ENCODE measurements at places on chromosomes 5 and 9. TPM values are rescaled to one million over a fixed set of nuclear protein-coding genes. Genes with fewer than 3 reads are reported as not detected.

DNA sequence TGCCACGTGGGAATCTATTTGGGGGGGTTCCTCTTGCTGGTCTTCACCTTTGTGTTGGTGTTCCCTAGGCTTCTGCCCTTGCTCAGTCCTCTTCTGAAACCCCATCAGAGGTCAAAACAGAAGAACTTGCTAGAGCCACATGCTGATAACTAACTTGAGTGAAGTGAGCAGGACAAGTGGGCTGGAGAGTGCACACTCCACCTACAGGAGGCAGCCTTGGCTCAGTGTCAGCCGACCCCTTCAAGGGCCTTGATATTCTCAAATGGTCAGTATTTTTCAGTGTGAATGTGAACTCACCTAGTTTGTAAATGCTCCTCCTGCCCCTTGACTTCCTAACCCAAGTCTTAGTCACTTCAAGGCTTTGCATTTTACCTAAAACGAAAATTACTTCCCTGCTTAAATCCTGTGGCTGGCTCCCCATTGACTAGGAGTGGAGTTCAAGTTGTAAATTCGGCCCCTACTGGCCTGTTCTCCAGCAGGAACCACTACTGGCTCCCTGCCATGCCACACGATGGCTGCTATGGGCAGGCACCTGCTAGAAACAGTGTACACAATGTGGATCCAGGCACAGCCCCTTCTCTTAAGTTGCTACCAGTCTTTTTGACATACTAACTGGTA, 3.6 kb upstream of the SLC1A3 start:
- no peaks in the 10 kb centered on the region for H3K36me3 ChIP-seq
- H3K4me1 ChIP-seq: peaks cover 15% of the 10 kb centered on the region
- H3K27me3 ChIP-seq: peaks cover 38% of the 10 kb centered on the region
- H3K27ac ChIP-seq: no peak overlapping the region
- DNase-seq: no peak

- H3K36me3 ChIP-seq: no peaks in the 10 kb centered on the region
- H3K4me1 ChIP-seq: no peaks in the 10 kb centered on the region
- H3K27ac ChIP-seq: no peak overlapping the region
- H3K4me3 ChIP-seq: no peak overlapping the region
- no peaks in the 10 kb centered on the region for H3K27me3 ChIP-seq
These were observed 283.2 kb downstream of the TAF11L14 start for GRCh38 chr5:17917465-17917864.

- H3K27ac ChIP-seq: no peak overlapping the region
- H3K27me3 ChIP-seq: no peaks in the 10 kb centered on the region
- no peak overlapping the region for H3K4me3 ChIP-seq
- no peaks in the 10 kb centered on the region for H3K36me3 ChIP-seq
- no peaks in the 10 kb centered on the region for H3K4me1 ChIP-seq
These were observed 130.9 kb upstream of the SLC30A5 start for GRCh38 chr5:68962757-68963484.

The NR6A1 gene
- total RNA-seq: 0.06 TPM

DNA sequence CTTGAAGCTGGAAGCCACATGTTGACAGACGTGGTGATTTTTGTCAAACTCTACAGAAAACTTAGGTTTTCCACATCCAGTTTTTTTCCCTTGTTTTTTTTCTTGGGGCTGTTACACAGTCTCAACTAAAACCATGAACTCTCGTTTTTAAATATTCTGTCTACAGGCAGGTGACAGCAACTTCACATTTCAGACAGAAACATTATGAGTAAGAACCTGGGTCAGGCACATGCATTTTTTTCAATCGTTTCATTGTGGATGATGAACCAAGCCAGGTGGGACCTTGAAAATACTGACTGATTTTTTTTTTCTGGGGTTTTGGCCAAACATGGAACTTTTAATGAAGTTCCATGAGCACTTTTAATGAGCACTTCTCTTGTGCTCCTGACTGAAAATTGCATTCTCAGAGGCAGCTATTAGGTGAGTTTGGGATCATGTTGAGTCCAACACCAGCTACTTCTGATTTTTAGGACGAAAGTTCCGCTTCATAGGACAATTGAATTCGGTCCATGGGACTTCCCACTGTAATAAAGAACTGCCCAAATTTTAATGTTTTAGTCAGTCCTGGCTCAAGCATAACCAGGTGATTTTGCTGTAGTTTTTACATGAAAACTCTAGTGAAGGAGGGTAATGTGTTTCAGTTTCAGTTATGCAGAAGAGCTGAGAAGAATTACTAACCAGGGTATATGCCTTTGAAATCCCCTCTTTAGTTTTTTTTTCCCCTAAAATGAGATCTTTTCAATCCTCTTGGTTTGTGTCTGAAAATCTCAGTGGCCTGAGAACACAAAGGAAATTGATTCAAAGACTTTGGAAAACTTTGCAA, 93.2 kb upstream of the ADAMTS16 start:
- H3K4me1 ChIP-seq: no peaks in the 10 kb centered on the region
- DNase-seq: no peak
- no peaks in the 10 kb centered on the region for H3K36me3 ChIP-seq
- no peaks in the 10 kb centered on the region for H3K27me3 ChIP-seq
- no peak overlapping the region for H3K4me3 ChIP-seq
- H3K27ac ChIP-seq: no peak overlapping the region

DNA sequence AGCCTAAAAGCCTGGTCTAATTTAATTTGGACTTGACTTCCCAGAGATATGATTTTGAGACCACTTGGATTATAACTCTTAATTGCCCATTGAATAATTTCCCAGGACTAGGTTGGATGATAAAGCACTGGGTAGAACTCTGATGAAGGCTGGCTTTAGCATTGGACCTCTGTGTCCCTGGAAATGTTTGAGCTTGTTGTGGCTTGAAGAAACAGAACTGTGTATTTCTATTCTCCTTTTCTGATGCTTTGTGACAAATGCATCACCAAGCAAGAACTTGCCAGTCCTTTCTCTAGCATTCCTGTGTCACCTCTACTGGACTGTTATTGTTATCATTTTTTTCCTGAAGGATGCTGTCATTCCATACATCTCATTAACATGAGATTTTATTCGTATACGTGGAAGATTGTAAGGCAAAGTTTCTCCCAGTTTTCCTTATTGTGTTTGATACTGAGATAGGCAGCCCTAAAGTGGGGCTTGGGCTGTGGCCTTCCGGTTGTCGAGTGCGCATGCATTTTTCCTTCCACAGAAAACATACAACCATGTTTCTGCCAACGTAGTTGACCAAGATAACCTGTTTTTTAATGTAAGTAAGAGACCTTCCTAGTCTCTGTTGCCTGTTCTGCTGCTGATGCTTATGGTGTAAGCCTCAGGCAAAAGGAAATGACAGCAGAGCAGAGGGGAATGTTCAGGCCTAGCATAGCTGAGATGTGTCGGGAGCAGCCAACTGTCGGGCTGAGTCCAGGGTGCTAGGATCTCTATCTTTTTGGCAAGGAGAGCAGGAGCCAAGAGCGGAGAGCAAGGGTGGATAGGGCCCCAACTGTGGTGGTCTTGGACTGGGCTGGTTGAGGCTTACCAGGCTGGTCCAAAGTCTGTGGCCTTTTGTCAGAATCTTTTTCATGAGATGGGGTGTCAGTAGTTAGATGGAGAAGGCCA, 2.3 kb downstream of the NTRK2 start:
- H3K36me3 ChIP-seq: no peaks in the 10 kb centered on the region
- no peak overlapping the region for H3K27ac ChIP-seq
- no peak overlapping the region for H3K4me3 ChIP-seq
- DNase-seq: no peak
- H3K4me1 ChIP-seq: peaks cover 3% of the 10 kb centered on the region

DNA sequence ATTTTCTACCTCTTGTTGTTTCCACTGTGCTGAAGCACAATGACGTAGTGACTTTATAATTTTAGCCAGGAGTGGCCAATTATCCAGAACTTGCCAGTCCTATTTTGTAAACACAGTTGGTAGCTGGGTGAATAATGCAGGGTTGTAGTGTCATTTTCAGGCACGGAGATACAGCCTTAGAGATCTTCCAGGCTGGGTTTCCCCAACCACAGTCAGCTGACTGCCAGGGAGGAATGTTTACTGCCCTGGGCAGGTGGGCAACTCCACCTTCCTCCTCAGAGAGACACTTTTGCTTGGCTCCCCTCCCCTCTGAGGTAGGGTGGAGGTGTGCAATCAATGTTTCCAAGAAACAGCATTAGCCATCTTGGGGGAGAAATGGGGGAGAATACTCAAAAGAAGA, 228.1 kb upstream of the NR4A3 start:
- no peak overlapping the region for H3K4me3 ChIP-seq
- peaks cover 3% of the 10 kb centered on the region for H3K27me3 ChIP-seq
- H3K4me1 ChIP-seq: peaks cover 20% of the 10 kb centered on the region
- DNase-seq: no peak

The TAF11L5 gene
- total RNA-seq: not detected

The KIF4B gene
- total RNA-seq: not detected

GRCh38 chr9:31669311-31669710, 715.1 kb upstream of the ACO1 start:
- H3K4me3 ChIP-seq: no peak overlapping the region
- DNase-seq: no peak
- no peaks in the 10 kb centered on the region for H3K27me3 ChIP-seq
- no peak overlapping the region for H3K27ac ChIP-seq

The TMC1 gene
- total RNA-seq: not detected

- H3K4me3 ChIP-seq: peak within 1 kb of the TSS; percentile 61
- DNase-seq: peak; percentile 69
- no peaks in the 10 kb centered on the region for H3K27me3 ChIP-seq
- peak within 1 kb of the TSS; percentile 63 for H3K27ac ChIP-seq
- peaks cover 4% of the 10 kb centered on the region for H3K36me3 ChIP-seq
These were observed at the start of gene LTC4S for GRCh38 chr5:179793468-179794139. TSS of gene LTC4S (plus strand) at chr5:179793986. CDS start at chr5:179794081, 95 bp downstream.

- no peaks in the 10 kb centered on the region for H3K27me3 ChIP-seq
- H3K4me1 ChIP-seq: no peaks in the 10 kb centered on the region
- no peaks in the 10 kb centered on the region for H3K36me3 ChIP-seq
- no peak overlapping the region for H3K27ac ChIP-seq
- DNase-seq: no peak
- H3K4me3 ChIP-seq: no peak overlapping the region
These were observed 63.4 kb upstream of the PALM2AKAP2 start for GRCh38 chr9:109716631-109717030.

DNA sequence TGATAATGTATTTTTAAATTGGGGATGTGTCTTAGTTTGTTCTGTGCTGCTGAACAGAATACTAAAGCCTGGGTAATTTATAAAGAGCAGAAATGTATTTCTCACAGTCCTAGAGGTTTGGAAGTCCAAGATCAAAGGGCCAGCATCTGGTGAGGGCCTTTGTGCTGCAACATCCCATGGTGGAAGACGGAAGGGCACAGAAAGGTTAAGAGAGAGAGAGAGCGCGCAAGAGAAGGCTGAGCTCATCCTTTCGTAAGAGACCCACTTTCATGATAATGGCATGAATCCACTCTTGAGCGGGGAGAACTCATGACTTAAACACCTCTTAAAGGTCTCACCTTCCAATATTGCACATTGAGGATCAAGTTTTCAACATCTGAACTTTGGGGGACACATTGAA, 79.1 kb upstream of the GOLM1 start:
- DNase-seq: no peak
- peaks cover 3% of the 10 kb centered on the region for H3K27me3 ChIP-seq

DNA sequence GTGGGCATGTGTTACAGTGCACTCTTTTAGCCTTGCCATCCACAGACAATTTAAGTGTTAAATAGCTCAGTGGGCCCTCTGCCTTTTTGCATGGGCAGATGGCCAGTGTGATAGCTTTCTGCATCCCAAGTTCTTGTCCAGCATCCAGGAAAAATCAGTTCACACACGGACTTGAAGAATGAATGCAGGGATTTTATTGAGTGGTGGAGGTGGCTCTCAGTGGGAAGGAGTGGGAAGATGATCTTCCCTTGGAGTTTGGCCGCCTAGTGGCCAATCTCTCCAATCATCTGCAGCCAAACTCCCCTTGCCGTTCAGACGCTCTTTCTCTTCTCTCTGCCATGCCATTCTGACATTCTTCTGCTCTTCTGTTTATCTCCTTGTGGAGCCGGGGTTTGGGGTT, 322.4 kb upstream of the GRAMD2B start:
- no peaks in the 10 kb centered on the region for H3K4me1 ChIP-seq
- no peak for DNase-seq
- H3K27me3 ChIP-seq: no peaks in the 10 kb centered on the region
- H3K4me3 ChIP-seq: no peak overlapping the region

DNA sequence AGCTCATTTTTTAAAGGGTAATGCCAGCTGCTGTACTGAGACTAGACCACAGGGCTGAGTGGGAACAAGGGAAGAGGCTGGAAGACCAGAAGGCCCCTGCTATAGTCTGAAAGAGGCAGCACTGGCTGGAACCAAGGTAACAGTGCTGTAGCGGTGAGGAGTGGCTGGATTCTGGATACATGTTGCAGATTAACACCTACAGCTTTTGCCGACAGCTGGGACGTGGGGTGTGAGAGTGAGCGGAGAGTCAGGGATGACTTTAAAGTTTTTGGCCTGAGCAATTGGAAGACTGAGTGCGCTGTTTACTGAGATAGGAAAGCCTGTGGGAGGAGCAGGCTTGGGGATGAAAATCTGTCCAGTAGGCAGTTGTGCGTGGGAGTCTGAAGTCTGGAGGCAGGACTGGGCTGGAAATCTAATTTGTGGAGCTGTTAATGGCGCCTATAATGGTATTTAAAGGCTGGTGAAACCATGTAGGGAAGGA, 26.5 kb downstream of the AQP7 start:
- DNase-seq: no peak
- peak overlapping the region; percentile 5 for H3K27ac ChIP-seq
- no peak overlapping the region for H3K4me3 ChIP-seq
- H3K36me3 ChIP-seq: no peaks in the 10 kb centered on the region
- peaks cover 4% of the 10 kb centered on the region for H3K4me1 ChIP-seq

DNA sequence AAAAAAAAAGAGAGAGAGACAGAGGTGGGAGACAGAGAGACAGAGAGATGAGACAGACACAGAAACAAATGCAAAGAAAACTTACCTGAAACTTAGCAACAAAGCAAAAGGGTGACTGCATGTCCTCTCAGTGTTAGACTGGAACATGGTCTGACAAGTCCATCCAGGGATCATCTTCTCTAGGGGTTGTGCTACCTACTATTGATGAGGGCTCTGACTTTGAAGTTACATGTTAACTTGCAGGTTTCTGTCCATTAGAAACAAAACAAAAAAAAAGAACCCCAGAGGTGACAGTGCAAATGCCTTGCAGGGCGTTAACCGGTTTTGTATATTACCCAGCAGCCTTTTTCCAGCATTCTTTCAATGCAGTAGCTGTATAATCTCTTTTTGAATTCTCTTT, 13.6 kb upstream of the SPARC start:
- H3K4me3 ChIP-seq: no peak overlapping the region
- no peaks in the 10 kb centered on the region for H3K36me3 ChIP-seq
- DNase-seq: no peak
- H3K27ac ChIP-seq: no peak overlapping the region
- H3K4me1 ChIP-seq: no peaks in the 10 kb centered on the region
- peaks cover under 1% of the 10 kb centered on the region for H3K27me3 ChIP-seq

- H3K36me3 ChIP-seq: no peaks in the 10 kb centered on the region
- H3K27me3 ChIP-seq: peaks cover 2% of the 10 kb centered on the region
- no peak overlapping the region for H3K4me3 ChIP-seq
- DNase-seq: no peak
- H3K4me1 ChIP-seq: peaks cover 11% of the 10 kb centered on the region
These were observed 132.4 kb downstream of the NPR3 start for GRCh38 chr5:32843531-32843895.
